GM12892 (cell line): ENCODE measurements at places on chromosomes 4 and X.

DNA sequence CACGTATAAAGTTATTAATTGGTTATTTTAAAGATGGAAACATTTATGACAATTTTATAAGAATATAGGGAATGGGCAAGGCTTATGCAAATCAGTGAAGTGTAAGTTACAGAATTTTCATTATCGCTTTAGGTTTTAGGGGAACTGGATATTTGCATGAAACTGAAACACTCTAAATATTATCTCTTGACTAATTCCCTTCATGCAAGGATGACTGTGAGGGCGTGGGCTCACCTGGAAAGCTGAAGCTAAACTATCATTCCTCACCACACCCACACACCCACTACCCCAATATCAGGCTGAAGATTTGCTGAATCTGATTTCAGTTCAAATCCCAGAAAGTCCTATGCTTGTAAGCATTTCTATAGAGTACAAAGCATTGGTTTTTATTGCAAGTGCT is 81.7 kb upstream of the ARHGAP24 start:
- no peak for DNase-seq

DNA sequence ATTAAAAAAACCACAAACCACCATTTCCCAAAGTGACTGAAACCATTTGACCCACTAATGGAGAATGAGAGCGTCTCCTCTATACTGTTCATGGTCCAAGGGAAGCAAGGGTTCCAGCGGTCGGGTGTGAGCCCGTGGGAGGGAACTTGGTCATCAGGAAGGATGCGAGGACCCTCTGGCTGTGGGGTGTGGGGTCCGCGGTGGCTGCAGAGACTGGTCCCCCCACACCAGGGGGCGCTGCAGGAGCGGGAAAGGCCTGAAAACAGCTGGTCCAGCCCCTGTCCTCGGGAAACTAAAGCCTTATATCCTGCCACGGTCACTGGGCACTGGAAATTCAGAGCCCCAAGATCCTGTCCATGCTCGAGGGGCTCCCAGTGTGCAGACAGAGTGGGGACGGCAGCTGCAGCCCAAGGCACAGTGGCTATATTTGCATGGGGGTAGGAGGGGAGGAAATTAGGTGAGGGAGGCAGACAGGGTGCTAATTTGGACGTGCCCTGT is 4.3 kb downstream of the BLOC1S4 start:
- peak; percentile 87 for DNase-seq

DNA sequence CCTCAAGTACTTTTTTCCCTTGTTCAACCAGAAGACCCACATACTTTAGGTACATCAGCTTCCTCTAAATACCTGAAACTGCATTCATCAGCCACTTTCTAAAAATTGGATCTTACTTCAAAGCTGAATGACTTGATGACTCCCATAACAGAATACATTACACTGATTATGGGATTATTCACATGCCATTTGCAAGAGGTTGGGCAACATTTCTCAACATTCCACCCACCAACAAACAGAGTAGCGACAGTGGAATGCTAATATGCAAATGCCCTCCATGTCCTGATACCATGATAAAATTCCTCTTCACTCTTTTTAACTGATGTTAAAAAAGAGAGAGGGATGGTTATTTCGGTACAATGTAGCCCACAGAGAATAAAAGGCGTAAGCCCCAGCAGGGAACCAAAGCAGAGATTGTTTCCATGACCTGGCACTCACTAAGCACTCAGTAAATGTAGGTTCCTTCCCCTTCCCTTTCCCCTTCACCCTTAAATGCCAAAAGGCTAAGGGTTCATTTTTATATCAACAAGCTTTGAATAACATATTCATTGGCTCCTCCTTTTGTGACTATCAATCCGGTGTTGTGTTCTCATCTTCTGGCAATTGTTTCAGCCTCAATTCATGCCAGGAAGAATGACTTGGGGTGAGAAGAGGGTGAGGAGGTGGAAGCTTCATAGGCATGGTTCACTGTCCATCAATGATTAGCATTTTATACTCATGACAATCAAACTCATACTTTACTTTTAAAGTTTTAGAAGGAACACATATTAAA is 317.2 kb downstream of the DHX15 start:
- DNase-seq: no peak

GRCh38 chr4:4947721-4948120 is 71.5 kb downstream of the CYTL1 start:
- no peak for DNase-seq

- no peak for DNase-seq
Measured at GRCh38 chr4:84530454-84530853, 31.4 kb upstream of the NKX6-1 start.

DNA sequence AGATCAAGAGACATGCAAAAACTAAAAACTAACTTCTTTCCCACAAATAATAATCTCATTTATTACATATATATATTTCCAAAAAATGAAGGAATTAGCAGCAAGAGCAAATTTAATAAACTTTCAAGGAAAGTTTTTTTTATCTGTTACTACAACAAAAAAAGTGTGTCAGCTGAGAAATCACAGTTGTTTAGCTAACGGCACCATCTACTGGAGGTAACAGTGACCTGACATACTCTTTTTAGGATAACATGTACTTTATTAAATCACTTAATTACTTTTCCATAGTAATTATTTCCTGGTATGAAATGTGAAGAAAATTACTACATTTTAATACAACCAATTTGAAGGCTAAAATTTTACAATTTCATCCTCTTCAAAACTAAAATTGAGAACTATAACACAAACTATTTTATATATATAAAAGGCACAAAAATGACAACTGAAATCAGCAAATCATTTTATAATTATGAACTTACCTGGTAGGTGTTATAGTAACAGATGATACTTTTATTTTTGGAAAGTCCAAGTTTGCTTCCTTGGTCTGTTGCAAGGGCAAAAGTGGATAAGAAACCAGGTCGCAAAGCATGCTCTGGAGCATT is 9.1 kb downstream of the LAMTOR3 start:
- DNase-seq: no peak

- no peak for DNase-seq
Measured at GRCh38 chr4:44725166-44725565, 1.2 kb downstream of the GNPDA2 start.

DNA sequence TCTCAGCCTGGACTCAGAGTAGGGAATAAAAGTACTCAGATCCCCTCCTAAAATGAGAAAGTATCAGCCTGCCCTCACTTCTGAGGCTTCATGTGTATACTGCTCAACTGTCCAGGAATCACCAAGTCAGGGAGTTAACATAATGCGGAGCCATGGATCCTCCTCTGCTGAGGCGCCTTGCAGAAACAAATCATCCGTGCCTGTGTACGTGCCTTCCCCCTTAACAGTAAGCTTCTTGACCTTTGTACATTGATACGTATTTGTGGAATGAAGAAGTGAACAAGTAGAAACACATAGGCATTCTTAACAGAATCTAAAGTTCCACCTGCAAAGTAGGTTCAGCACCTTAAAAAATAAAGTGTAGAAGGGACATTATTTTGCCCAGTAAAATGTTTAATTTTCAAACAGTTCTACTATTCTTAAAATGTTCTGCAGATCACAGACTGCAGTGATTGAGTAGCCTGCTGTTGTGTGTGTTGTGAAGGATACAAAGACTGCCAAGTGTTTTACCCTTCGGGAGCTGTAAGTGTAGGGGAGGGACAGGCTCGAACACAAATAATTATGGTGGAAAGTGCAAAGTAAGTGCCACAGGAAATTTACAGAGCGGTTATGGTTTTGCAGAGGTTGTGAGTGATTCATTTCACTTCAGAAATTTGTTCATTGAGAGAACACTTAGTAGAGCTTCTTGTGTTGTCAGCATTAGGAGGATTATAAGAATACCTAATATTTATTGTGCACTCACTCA is 61.9 kb downstream of the ARHGAP10 start:
- DNase-seq: no peak
